ENCODE measurements at places on chromosomes 3 and 15.

DNA sequence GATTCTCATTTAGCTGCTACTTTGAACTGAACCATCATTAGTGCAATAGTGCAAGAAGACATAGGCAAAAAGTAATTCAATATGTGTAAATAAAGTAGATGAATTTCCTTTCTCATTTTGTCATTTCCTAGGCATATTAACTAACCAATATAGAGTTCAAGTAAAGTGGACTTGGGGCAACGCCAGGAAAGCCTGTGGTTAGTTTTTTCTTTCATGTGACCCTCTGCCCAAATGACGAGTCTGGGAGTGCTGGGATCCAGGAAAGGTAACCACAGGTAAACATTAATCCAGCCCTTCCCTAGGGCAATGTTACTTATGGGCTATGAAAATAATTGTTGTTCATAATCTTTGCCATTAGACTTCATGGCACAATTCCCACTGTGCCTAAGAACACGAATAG is 181.0 kb downstream of the VPS13C start:
- DNase-seq: no peak

DNA sequence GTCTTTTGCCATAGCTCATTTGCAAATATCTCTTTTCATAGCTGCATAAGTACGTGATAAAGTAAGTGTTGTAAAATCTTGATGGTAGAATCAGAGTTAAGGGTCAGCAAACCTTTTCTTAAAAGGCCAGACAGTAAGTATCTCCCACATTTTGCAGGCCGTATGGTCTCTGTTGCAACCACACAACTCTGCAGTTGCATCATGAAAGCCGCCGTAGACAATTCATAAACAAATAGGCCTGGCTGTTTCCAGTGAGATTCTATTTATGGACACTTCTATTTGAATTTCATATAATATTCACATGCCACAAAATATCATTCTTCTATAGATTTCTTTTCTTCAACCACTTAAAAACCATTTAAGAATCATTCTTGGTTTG is 248.5 kb downstream of the TLE3 start:
- DNase-seq: no peak

DNA sequence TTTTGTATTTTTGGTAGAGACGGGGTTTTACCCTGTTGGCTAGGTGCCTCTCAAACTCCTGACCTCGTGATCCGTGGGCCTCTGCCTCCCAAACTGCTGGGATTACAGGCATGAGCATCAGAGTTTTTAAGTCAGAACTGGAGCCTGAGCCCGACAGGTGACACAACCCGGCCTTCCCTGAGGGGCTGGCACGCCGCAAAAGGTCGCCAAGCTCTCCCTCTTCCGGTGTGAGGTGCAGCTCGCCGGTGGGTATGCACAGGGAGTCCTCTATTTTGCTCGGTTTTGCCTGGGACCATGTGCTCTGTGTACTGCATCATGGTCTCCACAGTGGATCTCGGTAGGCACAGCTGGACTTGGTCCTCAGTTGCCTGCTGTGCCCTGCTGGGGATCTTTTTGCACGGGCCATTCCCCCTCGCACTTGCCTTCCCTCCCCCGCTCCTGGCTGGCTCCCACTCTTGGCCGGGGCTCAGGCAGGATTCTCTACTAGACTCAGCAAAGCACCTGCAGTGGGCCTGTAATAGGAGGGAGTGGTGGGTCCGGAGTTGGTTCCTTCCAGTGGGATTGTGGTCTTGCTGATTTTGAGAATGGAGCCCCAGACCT is 101.2 kb upstream of the KLF13 start:
- DNase-seq: no peak

GRCh38 chr15:66228807-66229735 is 24.5 kb downstream of the MEGF11 start:
- no peak for DNase-seq

- DNase-seq: no peak
Measured at GRCh38 chr3:157248590-157249422, 88.9 kb upstream of the CCNL1 start.

DNA sequence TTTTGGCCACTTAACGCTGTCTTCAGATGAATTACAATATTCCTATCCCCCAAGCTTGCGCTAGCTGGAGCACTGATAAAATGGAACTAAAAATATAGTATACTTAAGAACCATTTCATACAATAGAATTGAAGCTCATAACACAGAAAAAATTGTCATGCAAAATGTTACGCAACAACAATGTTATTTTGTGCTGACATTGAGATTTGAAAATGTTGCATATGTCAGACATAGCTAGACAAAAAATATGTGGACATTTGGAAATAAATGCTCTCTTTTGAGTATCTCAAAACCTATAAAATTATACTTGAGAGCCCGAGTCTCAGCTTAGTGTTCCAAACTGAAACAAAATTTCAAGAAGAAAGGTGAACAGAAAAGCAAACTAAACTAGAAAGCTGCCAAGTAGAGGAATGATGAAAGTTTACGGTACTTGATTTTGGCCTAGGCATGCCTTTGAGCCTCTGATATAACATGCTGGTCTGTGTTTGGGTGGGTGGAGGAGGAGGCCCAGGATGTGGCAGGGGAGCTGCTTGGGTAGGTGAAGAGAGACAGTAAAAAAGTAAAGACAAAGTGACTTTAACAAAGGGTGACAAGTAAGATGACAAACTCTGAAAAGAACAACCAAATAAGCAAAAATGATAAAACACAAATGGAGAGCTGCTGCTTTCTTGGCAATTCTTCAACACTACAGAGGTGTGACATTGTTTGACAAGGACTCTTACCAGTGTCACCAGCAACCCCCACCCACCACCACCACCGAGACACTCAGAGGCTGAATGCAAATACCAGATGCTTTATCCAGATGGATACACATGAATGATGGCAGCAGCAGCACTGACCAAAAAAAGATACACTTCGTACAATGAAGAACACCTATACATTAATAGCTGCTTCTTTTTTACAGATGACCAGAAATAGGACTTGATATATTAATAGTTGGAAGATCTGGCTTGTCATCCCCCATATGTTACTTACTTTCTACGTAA is 129.3 kb upstream of the FEZF2 start:
- peak; percentile 26 for DNase-seq

GRCh38 chr3:10515396-10515795 is 10.0 kb upstream of the ATP2B2 start:
- no peak for DNase-seq

GRCh38 chr3:31449318-31449717 is 83.4 kb upstream of the STT3B start:
- no peak for DNase-seq

GRCh38 chr3:193909387-193909786 is 226.6 kb upstream of the HES1 start:
- DNase-seq: no peak

DNA sequence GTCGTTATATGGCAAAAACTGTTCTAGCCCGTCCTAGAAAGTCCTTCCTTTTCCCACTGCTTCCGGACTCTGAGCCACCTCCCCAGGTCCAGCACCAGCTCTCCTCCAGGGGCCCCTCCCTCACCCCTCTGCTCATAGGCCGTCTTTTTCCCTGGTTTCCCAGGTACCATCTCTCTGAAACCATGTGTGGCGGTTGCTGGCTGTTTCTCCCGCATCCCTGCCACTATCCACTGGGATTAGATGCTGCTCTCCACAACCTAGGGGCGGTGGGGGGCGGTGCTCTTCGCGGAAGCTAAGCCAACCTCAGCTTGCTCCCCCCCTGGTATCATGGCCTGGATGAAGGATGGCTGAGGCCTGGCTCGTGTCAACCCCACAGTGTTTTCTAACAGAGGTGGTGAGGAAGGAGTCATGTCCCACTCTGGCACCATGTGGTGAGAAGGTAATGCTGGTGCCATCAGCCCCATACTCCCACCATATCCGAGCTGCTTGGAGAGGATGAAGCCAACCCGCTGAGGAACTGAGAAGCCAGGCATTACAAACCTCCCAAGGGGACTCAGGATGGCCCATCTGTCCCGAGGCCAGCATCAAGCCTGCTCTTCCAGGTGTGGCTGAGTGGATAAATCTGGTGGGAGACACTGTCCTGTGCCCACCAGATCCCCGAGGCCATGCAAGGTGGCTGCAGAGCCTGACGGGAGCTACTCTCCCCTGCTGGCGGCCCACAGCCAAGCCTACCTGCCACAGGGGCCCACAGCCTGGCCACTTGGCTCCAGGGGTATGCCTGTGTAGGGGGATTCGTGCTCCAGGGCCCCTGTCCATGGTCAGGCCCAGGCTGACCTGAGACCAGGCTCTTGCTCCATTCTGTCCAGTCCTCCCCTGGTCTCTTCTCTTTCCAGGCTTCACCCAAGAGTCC is 27.9 kb upstream of the SLC41A3 start:
- no peak for DNase-seq

DNA sequence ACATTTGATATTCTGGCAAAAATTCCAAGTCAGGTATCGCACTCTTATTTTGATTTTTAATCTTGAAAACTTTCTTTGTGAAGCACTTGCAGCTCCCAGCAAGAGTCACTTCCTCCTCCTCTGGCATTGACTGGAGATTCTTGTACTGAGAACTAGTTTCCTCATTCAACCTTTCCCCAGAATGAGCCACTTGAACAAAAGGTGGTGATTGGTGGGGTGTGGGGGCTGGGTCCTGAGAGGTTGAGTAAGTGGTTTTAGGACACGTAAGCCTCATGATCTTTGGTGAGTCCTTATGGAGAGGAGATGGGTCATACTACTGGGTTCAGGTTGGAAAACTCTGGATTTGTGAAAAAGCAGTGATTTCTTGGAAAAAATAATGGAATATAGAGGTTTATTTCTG is 32.3 kb upstream of the ONECUT1 start:
- DNase-seq: no peak

- DNase-seq: no peak
Measured at GRCh38 chr15:37360724-37361123, 260.4 kb upstream of the MEIS2 start.
